Liver (tissue), 10 donors: ENCODE measurements at places on chromosomes 3 and 15. TPM values are rescaled to one million over a fixed set of nuclear protein-coding genes. Genes with fewer than 3 reads are reported as not detected.

Gene ULK3
- 15.4 TPM for total RNA-seq

Gene KBTBD13
- total RNA-seq: not detected

Gene ARHGAP11A
- total RNA-seq: 20.6 TPM

Gene ADIPOQ
- not detected for total RNA-seq

Gene PPARG
- total RNA-seq: 7.6 TPM

Gene DNAJC13
- total RNA-seq: 22.8 TPM

Gene ZBTB38
- total RNA-seq: 57.3 TPM

Gene MUC4
- not detected for total RNA-seq

Gene PTPN23
- total RNA-seq: 84.4 TPM

DNA sequence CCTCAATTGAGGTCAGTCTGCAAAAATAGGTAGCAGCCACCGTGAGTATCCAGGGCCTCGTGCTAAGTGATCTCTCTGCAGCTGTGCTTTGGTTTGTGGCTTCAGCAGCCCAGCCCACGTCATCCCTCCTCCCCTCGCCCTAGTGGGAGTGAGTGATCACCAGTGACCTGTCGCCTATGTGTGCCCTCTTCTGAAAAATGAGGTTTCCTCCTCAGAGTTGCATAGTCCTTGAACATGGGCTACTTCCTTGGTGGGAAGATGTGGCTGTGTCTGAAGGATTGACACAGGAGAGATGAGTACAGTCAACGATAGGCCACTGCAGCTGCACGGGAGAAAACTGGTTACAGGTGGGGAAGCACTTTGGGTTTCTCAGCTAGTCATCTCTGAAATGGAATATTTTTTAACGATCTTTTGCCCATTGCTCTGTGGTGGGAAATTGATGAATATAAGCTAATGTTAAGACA, 144.8 kb upstream of the BHLHE40 start:
- H3K4me1 ChIP-seq: no peaks in the 10 kb centered on the region
- H3K27me3 ChIP-seq: no peaks in the 10 kb centered on the region
- H3K27ac ChIP-seq: no peak overlapping the region
- no peaks in the 10 kb centered on the region for H3K36me3 ChIP-seq
- DNase-seq: no peak

DNA sequence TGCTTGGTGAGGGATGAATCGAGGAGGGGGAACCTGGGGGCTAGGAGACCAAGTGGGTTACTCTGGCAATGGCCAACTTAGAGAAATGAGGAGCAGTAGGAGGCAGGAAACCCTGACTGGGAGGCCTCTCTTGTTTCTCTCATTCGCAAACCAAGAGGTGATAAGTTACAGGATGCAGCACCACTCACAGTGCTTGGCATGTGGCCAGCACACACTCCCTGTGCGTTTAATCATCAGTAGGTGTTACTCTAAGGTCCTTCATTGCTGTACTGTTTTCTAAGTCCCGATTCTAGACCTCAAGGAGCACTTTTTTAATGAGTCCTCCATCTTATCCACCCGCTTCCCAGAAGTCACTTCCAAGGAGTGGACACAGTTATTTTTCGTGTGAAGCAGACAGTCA, 314.1 kb upstream of the TRIM42 start:
- no peak for DNase-seq
- H3K27ac ChIP-seq: no peak overlapping the region
- no peaks in the 10 kb centered on the region for H3K36me3 ChIP-seq
- no peaks in the 10 kb centered on the region for H3K4me1 ChIP-seq
- no peak overlapping the region for H3K4me3 ChIP-seq
- H3K27me3 ChIP-seq: no peaks in the 10 kb centered on the region

- H3K4me1 ChIP-seq: no peaks in the 10 kb centered on the region
- DNase-seq: no peak
- H3K27me3 ChIP-seq: no peaks in the 10 kb centered on the region
- H3K27ac ChIP-seq: no peak overlapping the region
- H3K4me3 ChIP-seq: no peak overlapping the region
Observed at GRCh38 chr3:188939814-188940572, 231.8 kb upstream of the TPRG1 start.

- no peak overlapping the region for H3K27ac ChIP-seq
- no peaks in the 10 kb centered on the region for H3K27me3 ChIP-seq
- H3K4me3 ChIP-seq: no peak overlapping the region
- H3K4me1 ChIP-seq: peaks cover 4% of the 10 kb centered on the region
Observed at GRCh38 chr3:13025778-13026518, 47.3 kb downstream of the IQSEC1 start.

GRCh38 chr3:187878772-187879518, 133.7 kb upstream of the BCL6 start:
- H3K36me3 ChIP-seq: no peaks in the 10 kb centered on the region
- DNase-seq: no peak
- no peaks in the 10 kb centered on the region for H3K27me3 ChIP-seq

- no peak for DNase-seq
- no peaks in the 10 kb centered on the region for H3K27me3 ChIP-seq
- no peaks in the 10 kb centered on the region for H3K36me3 ChIP-seq
- no peak overlapping the region for H3K4me3 ChIP-seq
Observed at GRCh38 chr3:16765661-16766060, 119.1 kb upstream of the PLCL2 start.

- H3K27ac ChIP-seq: no peak overlapping the region
- peaks cover 30% of the 10 kb centered on the region for H3K36me3 ChIP-seq
- no peaks in the 10 kb centered on the region for H3K27me3 ChIP-seq
- no peak overlapping the region for H3K4me3 ChIP-seq
Observed at GRCh38 chr3:122403489-122403888, 12.4 kb downstream of the WDR5B start.

DNA sequence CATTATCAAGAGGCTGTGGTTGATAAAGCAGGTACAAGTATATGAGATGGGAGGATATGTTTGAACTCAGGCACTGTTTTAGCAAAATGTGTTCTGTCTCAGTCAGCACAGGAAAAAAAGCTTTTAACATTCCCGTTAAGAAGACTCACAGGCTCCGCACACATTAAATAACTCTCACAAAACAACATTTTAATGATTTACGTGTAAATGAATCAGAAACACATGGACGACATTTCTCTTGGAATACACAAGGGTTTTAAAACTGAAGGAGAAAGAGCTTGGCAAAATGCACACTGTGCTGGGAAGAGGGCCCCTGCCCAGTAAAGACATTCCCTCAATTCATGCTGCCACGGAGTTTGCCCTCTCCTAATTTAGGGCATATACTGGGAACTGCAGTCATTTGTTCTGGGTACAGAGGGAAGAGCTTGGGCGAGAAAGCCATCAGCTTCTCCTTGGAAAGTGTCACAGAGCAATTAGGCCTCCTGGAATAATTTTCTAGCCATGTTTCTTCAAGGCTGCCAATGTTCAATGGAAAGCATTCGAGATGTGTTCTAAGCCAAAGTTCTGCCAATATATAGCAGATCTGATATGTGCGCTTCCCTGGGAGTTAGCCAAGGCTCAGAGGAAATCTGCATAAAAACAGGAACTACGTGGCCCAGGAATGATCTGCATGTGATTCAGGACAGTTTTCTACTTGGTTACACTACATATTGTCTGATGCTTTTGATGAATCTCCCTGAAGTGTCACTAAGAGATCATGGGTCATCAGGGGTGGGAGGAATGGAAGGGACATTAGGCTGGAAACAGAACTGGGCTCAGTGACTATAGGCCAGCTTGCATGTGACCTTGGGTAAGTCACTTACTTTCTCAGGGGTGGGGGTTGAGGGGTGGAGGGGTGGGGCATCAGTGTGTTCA, 2.2 kb upstream of the MASP1 start:
- H3K27ac ChIP-seq: peak overlapping the region; percentile 97
- no peak overlapping the region for H3K4me3 ChIP-seq
- no peaks in the 10 kb centered on the region for H3K27me3 ChIP-seq

- DNase-seq: no peak
- H3K4me3 ChIP-seq: no peak overlapping the region
- no peak overlapping the region for H3K27ac ChIP-seq
- H3K4me1 ChIP-seq: no peaks in the 10 kb centered on the region
- H3K36me3 ChIP-seq: peaks cover 7% of the 10 kb centered on the region
- no peaks in the 10 kb centered on the region for H3K27me3 ChIP-seq
Observed at GRCh38 chr15:77040673-77041072, 30.2 kb downstream of the TSPAN3 start.

GRCh38 chr15:73969151-73969759, 22.8 kb downstream of the STOML1 start:
- no peak overlapping the region for H3K4me3 ChIP-seq
- H3K27ac ChIP-seq: no peak overlapping the region
- DNase-seq: no peak
- H3K4me1 ChIP-seq: peaks cover 9% of the 10 kb centered on the region
- no peaks in the 10 kb centered on the region for H3K36me3 ChIP-seq

- no peaks in the 10 kb centered on the region for H3K27me3 ChIP-seq
- no peaks in the 10 kb centered on the region for H3K4me1 ChIP-seq
- no peak overlapping the region for H3K27ac ChIP-seq
- DNase-seq: no peak
- H3K36me3 ChIP-seq: no peaks in the 10 kb centered on the region
Observed at GRCh38 chr15:59595434-59595915, 16.1 kb upstream of the GCNT3 start.

DNA sequence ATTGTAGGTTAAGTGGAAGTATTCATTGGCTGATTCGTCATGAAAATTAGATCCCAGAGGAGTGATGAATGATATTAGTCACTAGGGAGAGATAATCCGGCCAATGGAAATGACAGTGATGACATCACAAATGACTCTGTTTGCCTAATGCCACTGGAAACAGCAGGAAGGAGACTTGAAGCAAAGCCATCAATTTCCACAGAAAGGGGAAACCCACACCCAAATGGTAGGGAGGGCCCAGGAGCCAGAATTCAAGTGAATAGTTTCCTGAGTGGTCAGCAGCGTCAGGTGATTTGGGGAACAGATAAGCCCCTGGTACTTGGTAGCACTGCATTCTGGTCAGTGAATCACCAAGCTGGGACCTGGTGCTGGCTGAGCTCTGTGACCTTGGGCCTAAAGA, 3.3 kb upstream of the ADAMTS9 start:
- no peak overlapping the region for H3K4me3 ChIP-seq
- DNase-seq: no peak
- no peaks in the 10 kb centered on the region for H3K36me3 ChIP-seq
- H3K27me3 ChIP-seq: peaks cover 3% of the 10 kb centered on the region

GRCh38 chr3:49614936-49615335, 59.2 kb upstream of the APEH start:
- H3K4me3 ChIP-seq: no peak overlapping the region
- no peaks in the 10 kb centered on the region for H3K36me3 ChIP-seq
- DNase-seq: no peak
- no peak overlapping the region for H3K27ac ChIP-seq
- H3K4me1 ChIP-seq: no peaks in the 10 kb centered on the region

GRCh38 chr3:98778852-98779413, 15.8 kb downstream of the ST3GAL6 start:
- no peaks in the 10 kb centered on the region for H3K36me3 ChIP-seq
- H3K27me3 ChIP-seq: no peaks in the 10 kb centered on the region
- H3K4me3 ChIP-seq: no peak overlapping the region
- peak overlapping the region; percentile 64 for H3K27ac ChIP-seq

GRCh38 chr3:194640829-194641228, 7.6 kb upstream of the TMEM44 start:
- H3K36me3 ChIP-seq: peaks cover 7% of the 10 kb centered on the region
- no peaks in the 10 kb centered on the region for H3K4me1 ChIP-seq
- H3K27ac ChIP-seq: no peak overlapping the region
- no peak overlapping the region for H3K4me3 ChIP-seq
- no peak for DNase-seq
- no peaks in the 10 kb centered on the region for H3K27me3 ChIP-seq

- no peaks in the 10 kb centered on the region for H3K27me3 ChIP-seq
- H3K27ac ChIP-seq: peak overlapping the region; percentile 52
- peaks cover 10% of the 10 kb centered on the region for H3K4me1 ChIP-seq
- peak; percentile 43 for DNase-seq
- no peaks in the 10 kb centered on the region for H3K36me3 ChIP-seq
- H3K4me3 ChIP-seq: no peak overlapping the region
Observed at GRCh38 chr3:110710603-110711002, 361.0 kb upstream of the NECTIN3 start.

- no peaks in the 10 kb centered on the region for H3K36me3 ChIP-seq
- H3K27me3 ChIP-seq: no peaks in the 10 kb centered on the region
- no peak for DNase-seq
- H3K4me3 ChIP-seq: no peak overlapping the region
- H3K4me1 ChIP-seq: no peaks in the 10 kb centered on the region
Observed at GRCh38 chr3:32847528-32847927, 29.7 kb downstream of the TRIM71 start.

DNA sequence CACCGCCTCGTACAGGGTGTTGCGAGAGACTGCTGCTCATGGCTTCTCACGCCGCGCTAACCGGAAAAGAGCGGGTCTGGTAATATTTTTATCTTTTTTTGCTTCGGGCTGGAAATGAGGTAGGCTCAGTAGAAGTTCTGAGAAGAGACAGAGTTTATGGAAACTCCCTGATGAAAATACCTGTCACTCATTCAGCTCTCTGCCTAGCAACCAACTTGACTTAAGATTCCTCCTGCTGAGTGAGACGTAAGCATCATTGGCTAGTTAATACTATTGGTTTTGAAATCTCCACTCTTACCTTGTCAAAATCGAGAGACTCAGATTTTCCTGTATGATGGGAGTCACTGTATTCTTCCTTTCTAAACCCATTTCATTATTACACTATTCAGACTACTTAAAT, 181.7 kb downstream of the PTPRG start:
- DNase-seq: no peak
- H3K4me3 ChIP-seq: no peak overlapping the region
- H3K36me3 ChIP-seq: no peaks in the 10 kb centered on the region
- no peak overlapping the region for H3K27ac ChIP-seq
- H3K4me1 ChIP-seq: peaks cover 9% of the 10 kb centered on the region

GRCh38 chr3:150411976-150412375, 3.9 kb downstream of the TSC22D2 start:
- peak overlapping the region; percentile 92 for H3K4me3 ChIP-seq
- H3K27ac ChIP-seq: no peak overlapping the region
- H3K4me1 ChIP-seq: peaks cover 14% of the 10 kb centered on the region
- DNase-seq: no peak

DNA sequence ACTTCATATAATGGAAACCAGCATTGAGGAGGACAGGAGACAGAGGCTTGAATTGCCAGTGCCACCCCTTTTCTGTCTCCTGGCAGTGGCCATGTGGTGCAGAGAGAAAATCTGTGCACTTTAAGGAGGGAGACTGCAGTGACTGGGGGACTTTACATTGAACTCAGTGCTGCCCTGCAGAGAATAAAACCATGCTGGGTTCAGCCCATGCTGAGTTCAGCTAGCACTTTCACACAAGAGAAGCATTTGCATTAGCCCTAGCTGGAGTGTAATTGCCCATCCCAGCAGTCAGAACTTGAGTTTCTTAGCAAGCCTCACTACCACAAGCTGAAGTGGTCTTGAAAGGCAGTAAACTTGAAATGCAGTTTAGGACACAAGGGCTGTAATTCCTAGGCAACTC, 677.5 kb downstream of the ZPLD1 start:
- no peaks in the 10 kb centered on the region for H3K36me3 ChIP-seq
- no peaks in the 10 kb centered on the region for H3K4me1 ChIP-seq
- no peak for DNase-seq
- H3K27ac ChIP-seq: no peak overlapping the region
- H3K4me3 ChIP-seq: no peak overlapping the region
- H3K27me3 ChIP-seq: no peaks in the 10 kb centered on the region

DNA sequence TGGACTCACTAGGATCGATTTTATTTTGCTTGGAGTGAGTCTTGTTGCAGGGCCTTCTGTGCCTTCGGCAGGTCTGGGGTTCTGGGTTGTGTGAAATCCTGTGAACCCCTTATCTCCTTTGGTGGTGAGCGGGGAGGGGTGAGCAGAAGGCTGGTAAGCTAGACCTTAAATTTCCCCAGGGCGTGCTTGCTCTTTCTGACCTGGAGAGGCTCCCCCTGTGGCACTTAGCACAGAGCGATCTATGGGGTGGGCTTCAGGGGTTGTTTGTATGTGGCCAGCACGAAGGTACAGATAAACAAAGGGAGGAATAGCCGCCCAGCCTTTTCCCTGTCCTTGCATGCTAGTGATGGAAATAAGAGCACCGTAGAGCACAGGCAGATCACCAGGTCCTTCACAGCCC, 11.8 kb downstream of the CACNA2D3 start:
- H3K36me3 ChIP-seq: no peaks in the 10 kb centered on the region
- H3K4me3 ChIP-seq: no peak overlapping the region
- DNase-seq: no peak
- no peaks in the 10 kb centered on the region for H3K4me1 ChIP-seq
- no peaks in the 10 kb centered on the region for H3K27me3 ChIP-seq
